ENCODE measurements at places on chromosomes 7 and 10.
A peak's percentile ranks its signal among the peaks of the same experiment; 100 is the strongest.

DNA sequence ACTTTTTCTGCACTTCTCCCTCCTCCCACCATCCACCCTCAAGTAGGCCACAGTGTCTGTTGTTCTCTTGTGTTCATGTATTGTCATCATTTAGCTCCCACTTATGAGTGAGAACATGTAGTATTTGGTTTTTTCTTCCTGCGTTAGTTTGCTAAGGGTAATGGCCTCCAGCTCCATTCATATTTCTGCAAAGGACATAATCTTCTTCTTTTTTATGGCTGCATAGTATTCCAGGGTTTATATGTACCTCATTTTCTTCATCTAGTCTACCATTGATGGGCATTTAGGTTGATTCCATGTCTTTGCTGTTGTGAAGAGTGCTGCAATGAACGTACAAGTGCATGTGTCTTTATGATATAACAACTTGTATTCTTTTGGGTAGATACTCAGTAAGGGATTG lies 230.4 kb downstream of the ARL4A start:
- DNase-seq, result no peak

GRCh38 chr10:13047529-13048206 lies 46.2 kb upstream of the CCDC3 start:
- no peak for DNase-seq

GRCh38 chr7:99375070-99375807 lies 709 bp downstream of the ARPC1B start:
- DNase-seq, result no peak

DNA sequence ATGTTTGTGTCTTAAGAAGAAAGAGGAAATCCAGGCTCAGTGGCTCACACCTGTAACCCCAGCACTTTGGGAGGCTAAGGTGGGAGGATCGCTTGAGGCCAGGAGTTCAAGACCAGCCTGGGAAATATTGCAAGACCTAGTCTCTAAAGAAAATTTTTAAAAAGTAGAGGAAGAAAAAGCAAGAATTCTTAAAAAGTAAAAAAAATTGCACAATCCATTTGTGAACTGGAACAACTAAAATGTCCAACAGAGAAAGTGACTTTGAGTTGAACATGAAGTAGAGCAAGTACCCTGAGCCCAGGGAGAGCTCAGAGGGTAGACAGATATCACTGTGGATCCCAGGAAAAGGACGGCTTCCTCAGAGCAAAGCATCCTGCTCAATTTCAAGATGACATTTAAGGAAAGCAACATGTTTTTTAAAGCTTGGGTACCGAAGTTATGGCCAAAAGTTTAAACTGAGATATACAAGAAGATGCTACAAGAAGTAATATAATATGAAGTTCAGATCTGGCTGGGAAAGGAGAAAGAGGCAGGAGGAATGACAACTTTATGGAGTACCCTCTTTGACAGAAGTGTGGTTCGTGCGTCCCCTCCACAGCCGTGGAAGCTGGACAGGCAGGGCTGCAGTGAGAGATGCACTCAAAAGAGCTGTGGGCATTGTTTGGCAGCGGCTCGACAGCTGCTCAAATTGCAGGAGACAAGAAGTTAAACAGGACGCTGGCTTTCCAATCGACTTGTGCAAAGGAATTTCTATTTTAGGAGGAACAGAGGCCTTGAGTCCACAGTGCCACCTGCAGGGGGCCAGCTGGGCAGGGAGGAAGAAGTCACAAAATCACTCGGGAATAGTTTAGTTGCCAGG lies 201.3 kb downstream of the JCAD start:
- DNase-seq, result peak; percentile 32

GRCh38 chr10:63672491-63672890 lies 151.3 kb downstream of the REEP3 start:
- no peak for DNase-seq

GRCh38 chr10:102261842-102262241 lies 16.5 kb downstream of the GBF1 start:
- no peak for DNase-seq

DNA sequence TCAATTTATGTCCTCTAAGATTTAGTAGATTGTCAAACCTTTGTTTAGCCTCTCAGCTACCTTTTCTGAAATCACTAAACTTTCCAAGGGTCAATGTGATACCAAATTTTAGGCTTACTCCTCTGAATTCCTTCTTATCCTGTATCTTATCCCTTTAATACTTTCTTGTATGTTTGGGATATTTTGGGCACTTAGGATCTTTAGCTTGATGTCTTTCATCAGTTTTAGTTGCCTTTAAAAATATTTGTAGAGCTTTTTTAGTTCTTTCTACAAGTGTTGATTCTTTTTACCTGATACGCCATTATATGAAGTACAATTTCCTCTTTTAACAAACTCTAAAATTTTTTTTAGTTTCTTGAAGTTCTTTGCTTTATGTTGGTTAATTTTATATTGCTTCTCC lies 30.7 kb upstream of the HDAC9 start:
- DNase-seq, result no peak

GRCh38 chr7:18684916-18685315 lies 189.4 kb downstream of the HDAC9 start:
- no peak for DNase-seq

DNA sequence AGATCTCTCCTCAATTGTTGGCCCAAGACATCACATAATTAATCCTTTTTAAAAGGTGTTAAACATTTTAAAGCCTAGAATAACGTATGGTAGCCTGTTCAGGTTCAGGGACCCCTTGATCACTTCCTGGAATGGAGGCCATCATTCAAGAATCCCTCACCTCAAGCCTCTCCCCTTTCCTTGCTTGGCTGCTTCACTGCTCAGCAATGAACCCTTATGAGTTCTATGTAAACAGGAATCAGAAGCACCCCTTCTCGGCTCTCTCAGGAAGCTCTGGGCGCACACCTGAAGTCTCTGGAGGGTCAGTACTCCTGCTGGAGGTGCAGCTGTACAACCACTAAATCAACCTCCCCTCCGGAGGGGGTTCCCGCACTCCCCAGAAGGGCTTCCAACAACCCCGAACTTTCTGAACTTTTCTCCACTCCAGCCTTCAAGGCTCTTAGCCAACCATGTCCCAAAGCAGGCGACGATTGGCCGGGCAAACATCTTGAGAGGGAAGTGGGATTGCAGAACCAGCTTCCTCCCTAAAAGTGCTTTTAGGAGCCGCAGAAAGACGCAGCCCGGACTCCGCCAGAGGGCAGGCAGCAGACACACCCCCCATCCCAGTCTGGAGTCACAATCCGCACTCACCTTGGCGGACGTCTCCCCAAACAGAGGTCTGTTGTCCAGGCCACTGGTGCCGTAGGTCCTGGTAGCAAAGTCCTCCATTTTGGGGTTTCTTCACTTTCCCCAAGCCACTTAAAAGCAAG lies 562 bp downstream of the TMEM243 start:
- DNase-seq, result peak; percentile 49

DNA sequence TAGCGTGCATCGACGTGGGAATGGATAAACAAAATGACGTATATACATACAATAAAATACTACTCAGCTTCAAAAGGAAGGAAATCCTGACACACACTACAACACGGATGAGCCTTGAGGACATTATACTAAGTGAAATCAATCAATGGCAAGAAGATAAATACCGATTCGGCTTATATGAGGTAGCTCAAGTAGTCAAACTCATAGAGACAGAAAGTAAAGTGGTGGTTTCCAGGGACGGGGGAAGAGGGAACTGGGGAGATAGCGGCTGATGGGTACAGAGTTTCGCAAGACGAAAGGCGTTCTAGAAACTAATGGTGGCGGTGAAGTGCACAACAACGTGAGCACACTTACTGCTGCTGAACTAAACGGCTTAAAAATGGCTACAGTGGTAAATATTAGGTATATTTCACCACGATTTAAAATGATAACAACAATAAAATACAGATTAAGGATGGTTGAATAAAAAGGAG lies 516.7 kb downstream of the PARD3 start:
- DNase-seq, result no peak

DNA sequence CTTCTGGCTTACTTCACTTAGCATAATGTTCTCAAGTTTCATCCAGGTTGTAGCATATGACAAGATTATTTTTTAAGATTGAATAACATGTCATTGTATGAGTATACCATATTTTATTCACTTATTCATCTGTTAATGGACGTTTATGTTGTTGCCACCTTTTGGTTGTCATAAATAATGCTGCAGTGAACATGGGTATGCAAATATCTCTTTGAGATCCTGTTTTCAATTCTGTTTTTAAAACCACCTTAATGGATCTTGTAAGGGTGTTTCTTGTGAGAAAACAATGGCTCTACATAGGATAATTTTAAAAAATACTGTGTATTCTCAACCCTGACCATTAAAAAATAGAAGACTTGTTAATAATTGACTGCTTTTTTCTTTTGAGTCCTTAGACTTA lies 290.7 kb upstream of the TMEM229A start:
- no peak for DNase-seq

GRCh38 chr7:46145412-46145811 lies 224.3 kb upstream of the IGFBP3 start:
- peak; percentile 94 for DNase-seq

DNA sequence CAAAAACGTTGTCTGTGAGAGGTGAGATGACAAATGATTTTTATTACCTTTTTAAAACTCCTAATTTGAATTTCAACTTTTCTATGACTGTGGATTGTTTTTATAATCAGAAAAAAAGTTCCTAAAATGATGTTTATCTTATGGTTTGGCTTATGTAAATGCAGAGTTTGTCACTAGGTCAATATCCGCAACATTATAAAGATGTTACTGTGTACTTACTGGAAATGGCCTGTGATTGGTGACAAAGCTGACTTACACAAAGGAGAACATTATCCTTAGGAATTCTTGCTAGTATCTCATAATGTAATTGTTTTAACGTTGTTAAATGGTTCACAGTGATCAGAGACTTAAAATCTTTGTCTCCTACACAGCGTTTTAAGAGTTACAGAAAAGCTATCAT lies 79.0 kb downstream of the SDK1 start:
- no peak for DNase-seq

DNA sequence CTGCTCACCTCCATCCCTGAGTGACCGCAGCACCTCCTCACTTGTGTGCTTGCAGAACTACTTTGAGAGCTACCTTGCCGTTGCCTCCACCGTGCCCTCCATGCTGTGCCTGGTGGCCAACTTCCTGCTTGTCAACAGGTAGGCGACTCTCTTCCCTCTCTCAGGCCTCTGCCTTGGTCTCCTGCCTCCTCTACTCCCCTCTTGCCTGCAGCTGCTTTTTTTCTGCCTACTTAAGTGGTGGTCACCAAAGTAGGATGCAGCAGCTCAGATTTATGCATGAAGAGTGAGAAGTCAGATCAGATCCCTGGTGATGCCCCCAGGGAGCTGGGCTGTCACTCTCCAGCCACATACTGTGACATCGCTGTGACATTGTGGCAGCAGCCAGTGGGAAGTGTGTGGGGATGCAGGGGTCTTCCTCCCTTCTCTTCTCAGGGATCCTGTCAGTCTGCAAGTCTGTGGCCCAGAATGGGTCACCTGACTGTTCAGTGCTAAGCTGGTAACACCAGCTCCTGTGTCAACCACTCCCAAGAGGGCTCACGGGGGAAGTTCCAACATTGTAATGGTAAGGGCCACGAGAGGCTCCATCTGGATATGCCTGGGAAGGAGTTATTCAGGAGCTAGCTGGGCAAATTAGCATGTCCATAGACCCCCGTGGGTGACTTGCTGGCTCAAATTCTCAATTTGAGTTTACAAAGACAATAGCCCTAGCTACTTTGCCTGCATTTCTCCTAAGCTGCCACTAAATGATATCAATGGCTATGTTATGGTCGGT lies 25.3 kb downstream of the SLC29A3 start:
- DNase-seq, result peak; percentile 84

- peak; percentile 64 for DNase-seq
Measured at GRCh38 chr7:451255-452225, 68.1 kb downstream of the PDGFA start.

GRCh38 chr10:33137356-33138005 lies 179.5 kb upstream of the ITGB1 start:
- DNase-seq, result no peak

DNA sequence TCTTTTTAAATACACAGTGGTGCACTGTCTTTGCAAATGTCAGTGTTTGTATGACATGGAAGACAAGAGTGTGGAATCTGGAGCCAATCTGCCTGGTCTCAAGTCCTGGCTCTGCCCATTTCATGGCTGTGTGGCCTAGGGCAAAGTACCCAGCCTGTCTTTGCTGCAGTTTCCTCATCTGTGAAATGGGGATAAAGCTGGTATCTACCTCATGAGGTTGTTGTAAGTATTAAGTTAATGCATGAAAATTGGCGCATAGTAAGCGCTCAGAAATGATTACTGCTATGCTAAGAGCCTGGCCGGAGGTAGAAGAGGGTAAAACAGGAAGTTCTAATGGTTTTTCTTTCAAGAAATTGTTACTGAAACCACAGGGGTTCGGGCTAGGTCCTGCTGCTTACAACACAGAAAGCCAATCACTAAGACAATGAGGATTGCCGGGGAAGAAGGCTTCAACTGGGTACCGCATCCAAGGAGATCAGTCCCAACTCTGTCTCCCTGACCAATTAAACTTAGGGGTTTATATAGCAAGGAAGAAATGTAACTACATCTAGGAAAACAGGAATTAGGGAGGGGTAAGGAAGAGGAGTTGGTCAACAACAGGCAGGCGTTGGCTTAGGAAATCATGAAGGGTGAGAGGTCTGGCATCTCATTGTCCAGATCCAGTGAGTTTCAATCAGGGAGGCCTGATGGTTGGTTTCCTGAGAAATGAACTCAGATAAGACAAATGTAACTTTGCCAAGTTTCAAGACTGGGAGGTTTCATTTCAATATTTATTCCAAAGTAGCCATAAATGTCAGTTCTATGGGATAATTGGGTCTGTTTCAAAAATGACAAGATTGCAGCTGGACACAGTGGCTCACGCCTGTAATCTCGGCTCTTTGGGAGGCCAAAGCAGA lies 57.0 kb downstream of the CHST3 start:
- no peak for DNase-seq

DNA sequence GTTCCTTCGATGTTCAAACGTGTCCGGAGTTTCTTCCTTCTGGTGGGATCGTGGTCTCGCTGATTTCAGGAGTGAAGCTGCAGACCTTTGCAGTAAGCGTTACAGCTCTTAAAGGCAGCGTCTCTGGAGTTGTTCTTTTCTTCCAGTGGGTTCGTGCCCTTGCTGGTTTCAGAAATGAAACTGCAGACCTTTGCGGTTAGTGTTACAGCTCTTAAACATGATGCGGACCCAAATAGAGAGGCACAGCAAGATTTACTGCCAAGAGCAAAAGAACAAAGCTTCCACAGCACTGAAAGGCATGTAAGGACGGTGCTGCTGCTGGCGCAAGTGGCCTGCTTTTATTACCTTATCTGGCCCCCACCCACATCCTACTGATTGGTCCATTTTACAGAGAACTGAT lies 931.4 kb downstream of the IPMK start:
- no peak for DNase-seq

All from NT2/D1 (cell line).